ENCODE measurements at places on chromosomes 7 and 10.

- no peak for DNase-seq
Observed at GRCh38 chr10:69842020-69842419, 40.3 kb downstream of the COL13A1 start.

- DNase-seq = no peak
Observed at GRCh38 chr10:102046095-102046494, 9.9 kb downstream of the ARMH3 start.

- DNase-seq = no peak
Observed at GRCh38 chr7:16970732-16971482, 89.1 kb upstream of the AGR3 start.

- DNase-seq = no peak
Observed at GRCh38 chr10:63703740-63704345, 182.6 kb downstream of the REEP3 start.

DNA sequence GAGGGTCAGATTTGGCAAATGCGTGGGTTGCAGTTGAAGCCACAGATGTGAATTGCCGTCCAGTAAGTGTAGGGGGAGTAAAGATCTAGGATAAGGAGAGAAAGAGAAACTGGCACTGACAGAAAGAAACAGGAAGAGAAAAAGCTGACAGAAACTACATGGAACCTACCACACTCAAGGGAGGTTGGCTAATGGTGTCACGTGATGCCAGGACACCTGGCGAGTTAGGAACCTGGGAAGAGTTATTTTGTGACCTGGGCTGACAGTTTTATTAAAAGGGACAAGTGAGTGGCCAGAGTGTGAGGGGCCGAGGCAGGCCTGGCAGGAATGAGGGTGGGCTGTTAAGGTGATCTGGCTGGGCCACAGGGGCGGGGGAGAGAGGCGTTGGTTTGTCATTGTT is 188.7 kb downstream of the ADARB2 start:
- DNase-seq = no peak

DNA sequence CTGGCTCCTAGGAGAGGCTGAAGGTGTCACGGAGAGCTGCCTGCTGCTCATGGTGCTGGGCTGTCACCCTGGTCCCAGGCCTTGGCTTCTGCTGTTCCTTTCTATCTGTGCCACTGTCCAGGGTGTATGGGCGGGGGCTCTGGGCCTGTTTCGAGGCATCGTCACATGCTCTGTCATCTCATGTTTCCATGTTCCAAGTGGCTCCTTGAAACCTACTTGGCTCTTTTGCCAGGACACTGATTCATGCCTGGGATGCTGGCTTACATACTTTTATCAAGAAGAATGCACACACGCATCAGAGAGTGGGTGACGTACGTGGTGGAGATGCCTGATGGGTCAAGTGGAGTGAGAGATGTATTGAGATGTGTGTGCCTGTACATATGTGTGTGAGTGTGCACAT is 50.9 kb downstream of the ADCY1 start:
- DNase-seq = no peak

GRCh38 chr7:130154131-130154500 is 51.1 kb downstream of the TMEM209 start:
- DNase-seq = no peak

DNA sequence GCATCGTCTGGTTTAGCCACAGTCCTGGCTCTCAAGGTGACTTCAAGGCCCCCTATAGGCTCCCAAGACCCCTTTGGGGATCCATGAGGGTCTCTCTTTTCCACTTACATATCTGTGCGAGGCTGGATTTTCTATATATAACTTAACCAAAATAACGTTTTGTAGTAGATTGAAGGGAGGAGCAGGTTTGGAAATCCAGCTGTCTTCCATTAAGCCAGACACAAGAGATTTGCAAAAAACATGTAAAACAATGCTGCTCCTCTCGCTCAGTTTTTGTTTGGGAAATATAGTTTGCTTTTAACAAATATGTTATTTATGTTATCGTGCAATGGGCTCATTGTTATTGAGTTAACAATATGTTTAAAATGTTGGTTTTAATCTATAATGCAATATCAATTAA is 811.2 kb downstream of the TYW1 start:
- DNase-seq = no peak

DNA sequence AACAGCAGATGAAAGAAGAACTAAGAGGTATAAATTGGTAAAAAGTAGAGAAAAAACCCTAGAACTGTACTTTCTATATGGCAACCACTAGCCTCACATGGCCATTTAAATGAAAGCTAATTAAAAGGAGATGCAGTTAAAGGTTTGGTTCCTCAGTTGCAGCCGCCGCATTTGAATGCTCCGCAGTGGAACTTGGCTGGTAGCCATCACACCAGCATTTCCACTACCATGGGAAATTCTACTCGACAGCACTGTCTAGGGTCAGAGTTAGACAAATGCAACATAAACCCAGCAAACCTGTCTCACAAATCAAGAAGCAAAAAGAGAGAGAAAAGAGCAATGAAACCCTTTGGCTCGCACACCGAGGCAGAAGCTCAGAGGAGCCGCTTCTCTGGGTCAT is 29.7 kb downstream of the VIPR2 start:
- DNase-seq = no peak

GRCh38 chr10:28925121-28925663 is 247.9 kb downstream of the BAMBI start:
- no peak for DNase-seq

GRCh38 chr10:43160046-43160920 is 22.0 kb downstream of the CSGALNACT2 start:
- no peak for DNase-seq

DNA sequence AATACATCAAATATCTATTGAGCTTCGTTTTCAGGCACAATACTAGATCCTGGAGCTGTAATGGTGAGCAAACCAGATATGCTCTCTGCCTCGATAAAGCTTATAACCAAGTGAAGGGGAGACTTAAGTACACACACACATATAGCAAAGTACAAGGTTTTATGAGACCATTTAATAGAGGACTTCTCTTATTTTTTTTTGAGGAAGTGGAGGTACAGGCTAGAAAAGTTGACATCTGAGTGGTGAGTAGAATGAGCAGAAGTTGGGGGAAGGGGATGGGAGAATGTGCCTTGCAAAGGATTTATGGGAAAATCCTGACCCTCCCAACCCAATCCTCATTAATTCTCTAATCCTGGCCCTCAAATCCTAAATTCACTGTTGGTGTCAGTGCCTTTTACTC is 7.7 kb downstream of the CCDC136 start:
- no peak for DNase-seq

DNA sequence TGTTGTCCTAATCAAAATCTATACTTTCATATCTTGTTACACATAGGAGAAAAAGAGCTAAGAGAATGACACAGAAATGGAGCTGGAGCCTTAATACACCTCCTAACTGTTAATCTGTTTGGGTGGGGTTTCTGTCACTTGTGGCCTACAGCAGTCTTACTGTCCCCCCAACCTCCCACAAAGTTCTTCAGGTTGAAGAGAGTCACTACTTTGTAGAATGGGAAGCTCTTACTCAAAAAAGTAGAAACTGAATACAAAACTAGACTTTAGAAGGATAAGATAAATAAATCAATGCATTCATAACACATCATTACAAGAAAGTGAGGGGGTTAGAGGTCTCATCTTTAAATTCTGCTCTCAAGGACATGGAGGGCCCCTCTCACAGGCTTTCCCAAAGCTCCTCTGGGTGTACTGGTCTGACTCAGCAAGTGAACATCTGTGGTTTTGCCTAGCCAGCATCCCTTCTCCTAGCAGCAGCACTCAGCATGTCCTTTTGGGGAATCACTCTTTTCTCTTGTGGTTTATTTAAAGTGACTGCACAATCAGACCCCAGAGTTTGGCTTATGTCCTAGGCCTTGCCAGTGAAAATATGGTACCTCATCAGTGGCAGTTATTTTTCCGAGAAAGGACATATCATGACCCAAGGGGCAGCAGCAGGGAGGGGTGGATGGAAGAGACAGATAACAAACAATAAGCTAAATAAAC is 2.0 kb upstream of the BLVRA start:
- DNase-seq = peak; percentile 59

GRCh38 chr7:1248143-1248915 is 15.7 kb downstream of the UNCX start:
- DNase-seq = no peak
